Stimulated activated CD4-positive, alpha-beta T cell treated with anti-CD3 and anti-CD28 coated beads, Interleukin-4, amount 100 ng/mL, for 48 hours (primary cell): ENCODE measurements at places on chromosomes 5 and 9.

DNA sequence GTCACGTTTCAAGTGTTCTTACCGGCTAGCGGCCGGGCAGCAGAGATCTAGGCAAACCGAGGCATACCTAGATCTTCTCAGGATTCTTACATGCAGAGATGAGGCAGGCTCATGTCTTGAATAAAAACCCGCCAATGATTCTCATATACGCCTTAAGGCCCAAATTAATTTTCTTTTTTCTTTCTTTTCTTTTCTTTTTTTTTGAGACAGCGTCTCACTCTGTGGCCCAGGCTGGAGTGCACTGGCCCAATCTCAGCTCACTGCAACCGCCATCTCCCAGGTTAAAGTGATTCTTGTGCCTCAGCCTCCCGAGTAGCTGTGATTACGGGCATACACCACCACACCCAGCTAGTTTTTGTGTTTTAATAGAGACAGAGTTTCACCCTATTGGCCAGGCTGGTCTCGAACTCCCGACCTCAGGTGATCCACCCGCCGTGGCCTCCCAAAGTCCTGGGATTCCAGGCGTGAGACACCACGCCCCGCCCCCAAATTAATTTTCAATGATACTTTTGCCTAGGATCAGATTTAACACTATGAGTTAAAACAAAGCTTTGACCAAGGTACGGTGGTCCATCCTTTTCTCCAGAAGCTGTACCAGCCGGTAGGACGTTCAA, 1.5 kb downstream of the C9orf40 start:
- no peak for DNase-seq

DNA sequence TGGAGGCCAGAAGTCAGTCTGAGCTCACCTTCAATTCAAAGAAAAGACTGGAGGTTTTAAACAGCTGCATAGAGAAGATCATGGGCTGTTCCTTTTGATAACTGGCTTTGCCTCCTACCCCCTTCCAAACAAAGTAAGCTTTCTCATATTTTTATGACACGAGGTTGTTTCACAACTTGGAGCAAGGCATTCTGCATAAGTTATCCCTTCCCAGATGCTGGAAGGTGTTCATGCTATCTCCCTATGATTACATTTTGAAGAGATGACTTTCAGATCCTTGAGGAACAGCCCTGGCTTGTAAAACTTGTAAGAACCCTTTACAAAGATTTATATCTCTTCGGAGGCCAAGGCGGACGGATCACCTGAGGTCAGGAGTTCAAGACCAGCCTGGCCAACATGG, 571.9 kb upstream of the FTMT start:
- DNase-seq: no peak

DNA sequence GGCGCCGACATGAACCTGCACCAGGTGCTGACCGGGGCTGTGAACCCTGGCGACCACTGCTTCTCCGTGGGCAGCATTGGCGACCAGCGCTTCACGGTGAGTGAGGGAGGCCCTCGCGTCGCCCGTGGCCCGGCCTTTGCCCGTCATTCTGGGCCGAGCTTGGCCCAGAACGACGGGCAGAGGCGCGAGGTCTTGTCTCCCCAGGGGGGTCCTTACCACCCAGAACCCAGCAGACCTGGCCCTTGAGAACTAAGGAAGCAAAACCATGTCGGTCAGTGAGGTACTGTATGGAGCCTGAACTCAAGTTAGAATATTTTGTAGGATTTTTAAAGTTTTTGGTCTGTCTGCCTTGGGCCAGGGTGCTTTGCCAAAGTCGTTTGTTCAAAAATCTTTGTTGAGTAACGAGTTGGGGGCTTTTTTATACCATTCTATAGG, 691 bp downstream of the DMXL1 start:
- no peak for DNase-seq

DNA sequence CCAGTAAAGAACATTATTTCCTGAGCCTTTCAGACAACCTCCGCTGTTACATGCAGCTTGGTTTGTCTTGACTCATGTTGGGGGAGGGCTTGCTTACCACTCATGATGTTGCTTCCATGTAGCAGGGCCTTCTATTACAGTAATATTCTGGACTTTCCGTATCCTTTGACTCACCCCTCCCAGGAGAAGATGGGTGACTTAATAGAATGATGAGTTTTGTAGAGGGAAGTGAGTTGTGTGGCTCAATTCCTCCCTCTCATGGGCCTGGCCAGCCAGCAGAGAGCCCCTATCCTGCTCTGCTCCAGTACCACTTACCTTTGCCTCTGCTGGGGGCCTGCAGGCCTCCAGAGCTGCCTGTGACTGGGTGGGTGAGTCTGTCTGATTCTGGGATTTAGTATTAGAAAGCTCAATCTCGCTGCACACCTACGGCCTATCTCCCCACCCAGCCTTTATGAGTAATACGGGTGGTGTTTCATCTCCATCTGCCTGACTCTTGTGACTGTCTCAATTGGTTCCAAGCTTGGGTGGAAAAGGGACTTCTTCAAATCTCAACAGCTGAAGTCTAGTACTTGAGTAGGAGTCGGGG, 52.6 kb upstream of the KLF9 start:
- DNase-seq: peak; percentile 32

DNA sequence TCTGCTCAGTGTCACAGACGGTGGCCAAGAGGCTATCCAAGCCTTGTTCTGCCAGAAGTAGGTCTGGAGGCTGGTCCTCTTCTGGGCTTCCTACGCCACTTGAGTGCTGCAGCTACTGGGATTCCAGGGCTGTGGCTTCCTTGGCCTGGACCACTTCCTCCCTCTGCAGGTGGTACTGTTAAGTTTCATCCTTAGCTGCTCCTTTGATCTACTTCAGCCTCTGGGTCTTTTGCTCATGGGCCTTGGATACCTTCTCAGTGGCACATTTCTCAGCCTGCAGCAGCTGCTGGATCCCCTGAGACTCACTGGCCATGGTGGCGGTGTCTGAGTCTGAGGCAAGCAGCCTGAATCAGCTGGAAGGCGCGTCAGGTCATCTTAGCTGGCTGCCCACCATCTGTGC, 10.3 kb downstream of the CNOT8 start:
- DNase-seq: no peak

GRCh38 chr9:70564468-70565335, 150.2 kb upstream of the KLF9 start:
- DNase-seq: no peak

- DNase-seq: no peak
Observed at GRCh38 chr5:102196481-102196880, 99.6 kb downstream of the SLCO4C1 start.

DNA sequence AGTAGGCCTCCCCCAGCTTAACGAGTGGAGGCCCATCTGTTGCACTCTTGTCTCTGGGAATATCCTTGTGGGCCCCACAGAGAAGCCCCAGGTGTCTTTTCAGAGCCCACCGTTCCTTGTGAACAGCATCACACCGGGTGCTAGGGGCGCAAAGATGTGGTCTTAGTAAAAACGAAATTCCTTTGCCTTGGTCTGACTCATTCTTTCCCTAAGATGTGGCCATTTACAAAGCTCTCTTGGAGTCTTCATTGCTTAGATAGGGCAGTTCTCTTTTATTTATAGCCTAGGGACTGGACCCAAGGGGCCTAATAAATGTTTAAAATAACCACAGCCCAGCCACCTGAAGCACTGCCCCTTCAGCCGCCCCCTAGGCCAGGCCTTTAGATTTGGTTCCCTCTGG, 52.8 kb upstream of the RPL26L1 start:
- DNase-seq: no peak

GRCh38 chr5:81506378-81506777, 112.4 kb upstream of the ACOT12 start:
- no peak for DNase-seq

DNA sequence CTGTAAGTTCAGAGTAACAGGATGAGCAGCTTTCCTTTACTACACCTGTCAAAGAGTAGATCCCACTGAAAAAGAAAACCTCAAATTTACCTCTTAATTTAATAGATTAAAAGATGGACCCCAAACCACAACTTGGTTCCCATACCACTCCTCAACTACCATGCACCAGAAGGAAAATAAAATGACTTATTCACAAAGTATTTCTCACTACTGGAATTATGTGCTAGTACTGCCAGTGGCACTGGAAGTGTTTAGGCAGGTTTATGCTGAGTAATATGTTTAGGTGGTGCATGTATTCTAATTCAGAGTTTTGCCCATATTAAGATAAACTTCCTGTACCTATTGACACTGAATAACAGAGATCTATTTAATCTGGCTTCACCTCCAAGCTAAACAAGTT, 6.6 kb downstream of the PLK2 start:
- DNase-seq: no peak

GRCh38 chr9:126327006-126327713, 531 bp downstream of the MVB12B start:
- DNase-seq: no peak

DNA sequence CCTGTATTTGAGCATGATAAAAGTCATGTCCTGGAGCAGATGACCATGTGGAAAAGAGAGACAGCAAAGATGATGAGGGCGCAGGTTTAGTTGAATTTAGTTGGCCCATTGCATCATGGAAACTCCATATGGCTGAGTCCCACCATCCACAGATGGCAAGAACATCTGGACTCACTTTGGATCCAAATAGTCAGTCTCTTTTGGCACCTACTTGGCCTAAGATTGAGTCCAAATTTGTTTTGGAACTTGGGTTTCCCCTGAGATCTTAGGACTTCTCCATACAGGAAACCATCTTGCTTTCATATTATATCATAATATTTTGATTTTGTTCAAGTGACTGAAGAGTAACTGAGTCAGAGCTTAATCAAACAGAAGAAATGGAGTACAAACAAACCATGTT, 217.5 kb downstream of the DRD1 start:
- DNase-seq: no peak

DNA sequence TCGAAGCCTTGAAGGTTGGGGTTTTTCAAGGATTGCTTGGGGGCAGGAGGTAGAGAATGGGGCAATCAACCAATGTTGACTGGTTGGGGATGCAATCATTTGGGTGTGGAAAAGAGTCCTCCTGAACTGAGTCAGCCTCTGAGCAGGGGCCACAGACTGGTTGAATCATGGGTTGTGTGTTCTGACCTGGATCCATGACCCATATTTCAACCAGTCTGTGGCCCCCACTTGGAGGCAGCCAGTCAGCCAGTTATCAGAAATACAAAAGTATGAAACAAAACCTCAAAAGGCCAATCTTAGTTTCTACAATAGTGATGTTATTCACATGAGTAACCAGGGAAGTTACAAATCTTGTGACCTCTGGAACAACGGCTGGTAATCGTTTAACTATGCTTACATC, 81.4 kb upstream of the RANBP6 start:
- DNase-seq: no peak

- no peak for DNase-seq
Observed at GRCh38 chr5:38615981-38616451, 59.6 kb upstream of the LIFR start.

GRCh38 chr9:12968093-12968492, 193.3 kb downstream of the LURAP1L start:
- no peak for DNase-seq

- no peak for DNase-seq
Observed at GRCh38 chr5:76958991-76959767, 6.3 kb downstream of the CRHBP start.

- DNase-seq: no peak
Observed at GRCh38 chr5:145978708-145979107, 42.3 kb downstream of the SH3RF2 start.
